Stimulated activated CD4-positive, alpha-beta T cell treated with anti-CD3 and anti-CD28 coated beads, Interleukin-15, amount 100 ng/mL, for 1 hour (primary cell): ENCODE measurements at places on chromosomes 11 and 22.

- DNase-seq = no peak
Measured at GRCh38 chr22:38657045-38657909, 839 bp downstream of the CBY1 start.

- DNase-seq = no peak
Measured at GRCh38 chr11:125369808-125370207, 126.3 kb downstream of the FEZ1 start.

DNA sequence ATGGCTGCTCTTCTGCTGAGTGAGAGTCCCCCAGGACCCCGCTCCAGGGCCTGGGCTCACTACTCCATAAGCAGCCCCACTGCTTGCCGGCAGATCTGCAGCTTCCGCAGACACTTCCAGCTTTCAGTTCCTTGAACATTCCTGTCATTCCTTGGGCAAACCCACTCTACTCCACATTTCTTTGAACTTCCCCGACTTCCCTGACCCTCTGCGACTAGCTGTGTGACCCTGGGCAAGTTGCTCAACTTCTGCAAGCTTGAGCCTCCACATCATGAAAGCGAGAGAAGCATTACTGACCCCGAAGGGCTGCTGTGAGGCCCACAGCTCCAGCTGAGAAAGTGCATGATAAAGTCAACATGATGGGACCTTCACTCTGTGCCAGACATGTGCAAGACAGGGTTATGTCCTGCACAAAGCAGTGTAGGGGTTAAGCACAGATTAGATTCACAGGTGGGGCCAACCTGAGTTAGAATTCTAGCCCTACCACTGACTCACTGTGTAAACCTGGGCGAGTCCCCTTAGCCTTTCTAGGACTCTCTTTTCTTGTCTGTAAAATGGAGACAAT, 51.8 kb downstream of the THAP12 start:
- DNase-seq = no peak

GRCh38 chr11:35886759-35887158, 57.1 kb upstream of the LDLRAD3 start:
- no peak for DNase-seq

GRCh38 chr11:86719781-86720463, 47.5 kb upstream of the ME3 start:
- DNase-seq = no peak

DNA sequence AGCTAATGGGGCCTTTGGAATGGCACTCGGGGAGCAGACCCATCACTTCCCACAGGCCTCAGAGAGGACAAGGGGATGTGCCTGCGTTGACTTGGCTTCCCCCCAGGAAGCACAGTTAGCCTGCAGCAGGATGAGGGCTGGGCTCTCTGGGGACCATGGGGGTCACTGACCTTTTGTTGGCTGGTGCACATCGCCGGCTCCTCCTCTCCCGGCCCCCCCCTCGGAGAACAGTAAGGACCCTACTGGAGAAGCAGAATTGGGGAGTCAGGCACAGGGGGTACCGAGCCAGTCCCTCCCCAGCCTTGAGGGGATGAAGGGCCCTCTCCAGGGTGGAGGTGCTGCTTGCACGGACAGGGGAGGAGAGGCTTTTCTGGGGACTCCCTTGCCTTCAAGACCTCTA, 32.8 kb downstream of the NRXN2 start:
- DNase-seq = no peak

- no peak for DNase-seq
Measured at GRCh38 chr11:75811485-75811884, 3.5 kb upstream of the UVRAG start.

DNA sequence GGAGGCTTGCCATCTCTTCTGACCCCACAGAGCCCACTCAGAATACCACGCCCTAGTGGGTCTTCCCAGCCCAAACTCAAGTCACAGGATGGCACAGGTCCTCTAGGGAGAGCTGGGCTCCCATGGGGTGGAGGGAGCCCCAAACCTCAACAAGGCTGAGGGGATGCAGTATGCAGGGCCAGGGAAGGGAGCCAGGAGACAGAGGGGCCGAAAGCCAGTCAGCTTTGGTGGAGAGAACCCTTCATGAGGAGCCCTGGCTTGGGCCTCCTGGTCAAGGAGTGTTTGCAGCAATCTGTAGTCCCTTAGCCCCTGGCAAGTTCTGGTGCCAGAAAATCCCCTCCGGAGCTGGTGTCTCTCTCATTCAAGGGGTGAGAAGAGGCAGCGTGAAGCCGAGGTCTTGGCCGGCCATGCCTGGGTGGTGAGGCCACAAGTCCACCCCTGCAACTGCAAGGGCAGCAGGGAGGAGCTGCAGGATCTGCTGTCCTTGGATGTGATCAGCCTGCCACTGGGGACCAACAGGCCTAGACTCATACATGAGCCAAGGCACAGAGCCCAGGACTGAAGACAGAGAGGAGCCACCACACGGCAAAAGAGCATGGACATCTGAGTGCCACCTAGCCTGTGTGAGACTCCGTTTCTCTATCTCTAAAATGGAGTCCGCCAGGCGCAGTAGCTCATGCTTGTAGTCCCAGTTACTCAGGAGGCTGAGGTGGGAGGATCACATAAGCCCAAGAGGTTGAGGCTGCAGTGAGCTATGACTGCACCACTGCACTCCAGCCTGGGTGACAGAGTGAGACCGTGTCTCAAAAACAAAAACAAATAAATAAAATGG, 24.1 kb downstream of the NEAT1 start:
- DNase-seq = no peak

DNA sequence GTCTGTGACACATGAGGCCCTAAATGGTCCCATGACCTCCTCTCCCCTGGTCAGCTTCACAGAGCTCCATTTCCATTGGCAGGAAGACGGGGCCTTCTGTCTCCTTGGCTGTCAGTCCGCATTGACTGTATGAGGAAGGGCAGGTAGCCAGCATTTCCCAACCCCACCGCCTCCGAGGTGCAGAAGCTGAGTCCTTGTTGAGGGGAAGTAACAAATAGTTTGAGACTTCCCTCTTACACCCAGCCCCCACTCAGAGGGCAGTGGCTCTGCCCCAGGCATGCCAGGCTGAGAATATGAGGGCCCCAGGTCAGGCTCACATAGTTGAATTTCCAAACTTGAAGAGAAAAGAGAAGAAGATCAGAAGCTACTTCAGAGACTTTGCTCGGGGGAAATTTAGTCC, 611.1 kb downstream of the BRD1 start:
- no peak for DNase-seq

GRCh38 chr11:43922295-43922648, 20.2 kb upstream of the C11orf96 start:
- DNase-seq = no peak

GRCh38 chr11:37409124-37409523, 811.1 kb upstream of the RAG2 start:
- DNase-seq = no peak

DNA sequence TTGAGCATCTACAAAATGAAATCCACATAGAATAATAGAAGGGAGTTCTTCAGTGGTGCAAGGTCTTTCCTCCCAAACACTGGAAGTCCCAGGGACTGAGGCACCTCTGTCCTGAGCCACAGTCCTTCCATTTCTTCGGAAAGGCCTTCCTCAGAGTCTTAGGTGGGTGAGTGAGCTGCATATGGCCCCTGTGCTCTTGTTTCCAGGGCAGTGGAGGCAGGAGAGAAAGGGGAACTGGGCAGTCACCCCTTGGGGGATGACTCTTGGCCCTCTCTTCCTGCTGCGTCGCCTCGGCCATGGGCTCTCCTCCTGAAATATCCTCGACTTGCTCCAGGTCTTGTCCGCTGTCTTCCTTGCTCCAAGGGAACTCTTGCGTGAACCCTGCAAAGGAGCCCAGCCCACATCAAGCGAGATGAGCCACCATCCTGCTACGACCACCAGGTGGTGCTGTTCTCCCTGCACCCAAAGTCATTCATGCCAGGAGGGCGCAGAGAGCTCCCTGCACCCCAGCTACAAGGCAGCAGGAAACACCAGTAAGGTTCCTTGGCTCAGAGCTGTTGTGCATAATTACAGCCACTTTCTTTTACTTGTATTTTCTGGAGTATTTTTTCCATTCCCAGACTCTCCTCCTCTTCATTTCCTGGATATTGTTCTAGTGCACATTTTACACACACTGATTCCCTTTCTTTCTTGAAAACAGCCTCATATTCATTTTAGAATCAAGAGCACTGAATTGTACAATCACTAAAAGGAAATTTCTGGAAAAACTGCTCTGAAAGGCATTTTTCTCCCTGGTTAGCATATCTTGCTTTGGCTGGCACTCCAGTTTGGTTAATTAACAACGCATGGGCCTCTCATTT, 397.8 kb downstream of the OPCML start:
- DNase-seq = no peak

- no peak for DNase-seq
Measured at GRCh38 chr22:50676661-50677492, 4.3 kb downstream of the SHANK3 start.

GRCh38 chr11:106706355-106706754, 311.9 kb downstream of the GUCY1A2 start:
- no peak for DNase-seq

GRCh38 chr11:4704054-4704789, at the start of gene MMP26:
Gene MMP26, plus strand, starts transcription at chr11:4704784.
- DNase-seq = no peak

DNA sequence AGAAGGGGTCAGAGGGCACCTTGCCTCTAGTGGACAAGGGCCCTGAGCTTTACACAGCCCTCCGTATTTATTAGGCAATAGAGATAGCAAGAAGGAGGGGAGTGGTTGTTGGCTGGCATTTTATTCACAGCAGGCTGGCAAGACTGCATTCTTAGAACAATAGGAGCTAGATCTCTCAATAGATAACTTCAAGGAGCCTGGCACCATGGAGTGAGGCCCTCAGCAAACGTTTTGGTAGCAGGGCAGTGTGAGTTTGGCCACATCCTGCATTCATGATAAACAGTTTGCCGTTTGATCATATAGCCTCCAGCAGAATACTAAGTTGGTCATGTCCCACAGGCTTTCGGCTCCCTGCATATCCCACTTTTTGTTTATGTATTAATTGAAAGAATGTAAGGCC, 31.6 kb downstream of the OR10A6 start:
- no peak for DNase-seq

GRCh38 chr11:63240791-63241379, 2.5 kb downstream of the SLC22A25 start:
- no peak for DNase-seq

DNA sequence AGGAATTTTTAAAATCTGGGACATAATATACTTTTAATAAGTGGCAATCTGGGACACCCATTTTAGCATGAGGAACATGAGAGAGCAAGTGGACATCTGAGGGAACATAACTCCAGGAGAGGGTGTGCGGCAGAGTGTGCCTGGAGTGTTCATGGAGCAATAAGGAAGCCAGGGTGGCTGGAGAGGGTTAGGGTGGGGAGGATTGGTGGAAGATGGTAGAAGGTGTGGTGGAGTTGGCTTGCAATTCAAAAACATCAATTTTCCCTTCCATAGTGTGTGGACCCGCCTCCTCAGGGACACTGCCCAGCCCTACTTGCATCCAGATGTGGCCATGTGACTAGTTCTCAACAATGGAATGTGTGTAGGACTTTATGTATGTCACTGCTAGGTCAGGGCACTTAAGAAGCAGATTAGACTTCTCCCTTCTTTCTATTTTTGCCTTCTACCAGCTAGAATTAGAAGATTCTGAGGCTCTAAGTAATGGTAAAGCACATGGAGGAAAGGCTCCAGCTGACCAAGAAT, 4.4 kb upstream of the DENND5A start:
- DNase-seq = no peak

DNA sequence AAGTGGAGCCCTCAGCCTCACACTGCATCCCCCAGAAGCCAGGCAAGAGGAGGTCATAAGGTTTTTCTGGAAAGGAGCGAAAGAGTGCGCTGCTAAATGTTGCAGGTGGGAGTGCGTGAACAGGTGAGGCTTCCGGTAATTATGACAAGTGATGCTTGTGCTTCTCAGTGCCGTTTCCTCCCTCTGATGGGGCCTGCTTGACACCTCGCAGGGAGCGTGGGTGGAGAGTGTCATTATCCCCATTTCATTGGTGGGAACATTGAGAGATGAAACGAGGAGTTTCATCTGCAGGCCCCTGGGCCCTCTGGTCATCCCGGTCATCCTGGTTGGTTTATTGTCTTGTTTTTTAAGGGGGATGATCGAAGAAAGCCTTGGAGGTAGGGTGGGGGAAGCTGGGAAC, 57.5 kb downstream of the BCR start:
- DNase-seq = no peak

DNA sequence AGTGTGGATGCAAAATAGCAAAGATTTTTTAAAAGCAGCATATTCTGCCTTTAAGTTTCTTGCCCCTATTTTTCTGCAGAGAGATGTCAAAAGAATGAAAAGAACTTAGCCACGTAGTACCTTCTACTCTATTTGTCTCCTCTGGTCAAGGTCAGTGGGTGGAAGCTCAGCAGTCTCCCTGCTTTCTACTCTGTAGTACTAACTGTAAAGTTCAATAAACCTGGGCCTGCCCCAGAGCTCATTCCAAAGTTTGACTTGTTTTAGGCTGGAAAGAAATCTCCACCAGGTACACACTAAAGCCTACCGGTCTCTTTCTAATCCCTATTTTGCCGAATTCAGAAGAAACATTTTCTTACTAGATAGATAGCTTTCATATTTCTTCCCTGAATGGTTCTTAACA, 247.9 kb upstream of the ARHGAP20 start:
- no peak for DNase-seq

DNA sequence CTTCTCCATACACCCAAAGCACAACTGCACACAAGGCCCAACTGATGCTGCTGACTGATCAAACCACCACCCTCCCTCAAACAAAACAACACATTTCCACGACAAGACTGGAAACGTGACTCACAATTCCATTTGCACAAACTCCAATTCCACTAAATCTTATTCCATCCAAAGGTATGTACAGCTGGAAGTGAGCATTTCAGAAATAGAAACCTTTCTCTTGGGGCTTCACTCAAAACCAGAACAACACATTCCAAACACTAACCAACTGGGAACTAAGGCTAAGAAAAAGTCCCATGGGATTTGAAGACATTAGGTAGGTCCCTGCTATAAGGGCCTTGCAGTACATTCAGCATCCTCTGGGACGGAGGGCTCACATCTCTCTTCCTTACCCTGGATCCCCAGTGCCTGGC, 19.6 kb downstream of the MORC2 start:
- DNase-seq = no peak

- no peak for DNase-seq
Measured at GRCh38 chr11:125389339-125390166, 106.5 kb downstream of the FEZ1 start.

- no peak for DNase-seq
Measured at GRCh38 chr11:14698771-14699170, 55.2 kb downstream of the PDE3B start.

DNA sequence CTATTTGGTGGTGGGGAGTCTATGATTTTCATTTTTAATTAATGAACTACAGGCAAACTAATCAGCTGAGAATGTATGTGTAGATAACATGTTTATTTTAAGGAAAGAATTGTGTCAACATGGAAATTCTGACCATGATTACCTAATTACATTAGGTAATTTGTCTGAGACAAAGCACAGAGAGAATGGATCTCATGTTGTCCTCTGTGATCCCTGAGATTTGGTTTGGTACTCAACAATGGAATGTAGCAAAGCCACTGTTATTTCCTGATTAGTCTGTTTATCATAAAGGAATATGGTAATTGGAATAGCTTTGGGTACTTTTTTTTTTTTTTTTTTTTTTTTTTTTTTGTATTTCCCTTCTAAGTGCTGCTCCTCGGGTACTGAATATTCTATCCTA, 718.8 kb upstream of the ARHGAP42 start:
- DNase-seq = no peak
